Bronchial smooth muscle cell (primary cell): ENCODE measurements at places on chromosomes 6 and 20. TPM values are rescaled to one million over a fixed set of nuclear protein-coding genes. Genes with fewer than 3 reads are reported as not detected.

FERMT1 gene
- 2.6 and 4.9 TPM in 2 replicates for total RNA-seq

VSTM2L gene
- total RNA-seq, result 0.32 and 2.7 TPM in 2 replicates

GNAS gene
- total RNA-seq, result 393 and 517 TPM in 2 replicates

ANKEF1 gene
- 1.7 and 2.4 TPM in 2 replicates for total RNA-seq

CGAS gene
- 1.5 and 3.2 TPM in 2 replicates for total RNA-seq

NRSN1 gene
- under 0.01 TPM in 1 of 2 replicates, not detected in the other for total RNA-seq

OXT gene
- not detected in 2 replicates for total RNA-seq

ADIG gene
- total RNA-seq, result not detected in 2 replicates

OR2W1 gene
- not detected in 2 replicates for total RNA-seq

ABHD12 gene
- total RNA-seq, result 45.1 and 46.3 TPM in 2 replicates

SRMS gene
- not detected in 2 replicates for total RNA-seq

PERP gene
- total RNA-seq, result 18.6 and 29.8 TPM in 2 replicates

ZSCAN9 gene
- total RNA-seq, result 9.3 and 9.5 TPM in 2 replicates

RSPO3 gene
- 0.77 and 2.7 TPM in 2 replicates for total RNA-seq
